ENCODE measurements at places on chromosomes 5 and 9. TPM values are rescaled to one million over a fixed set of nuclear protein-coding genes. Genes with fewer than 3 reads are reported as not detected.

DNA sequence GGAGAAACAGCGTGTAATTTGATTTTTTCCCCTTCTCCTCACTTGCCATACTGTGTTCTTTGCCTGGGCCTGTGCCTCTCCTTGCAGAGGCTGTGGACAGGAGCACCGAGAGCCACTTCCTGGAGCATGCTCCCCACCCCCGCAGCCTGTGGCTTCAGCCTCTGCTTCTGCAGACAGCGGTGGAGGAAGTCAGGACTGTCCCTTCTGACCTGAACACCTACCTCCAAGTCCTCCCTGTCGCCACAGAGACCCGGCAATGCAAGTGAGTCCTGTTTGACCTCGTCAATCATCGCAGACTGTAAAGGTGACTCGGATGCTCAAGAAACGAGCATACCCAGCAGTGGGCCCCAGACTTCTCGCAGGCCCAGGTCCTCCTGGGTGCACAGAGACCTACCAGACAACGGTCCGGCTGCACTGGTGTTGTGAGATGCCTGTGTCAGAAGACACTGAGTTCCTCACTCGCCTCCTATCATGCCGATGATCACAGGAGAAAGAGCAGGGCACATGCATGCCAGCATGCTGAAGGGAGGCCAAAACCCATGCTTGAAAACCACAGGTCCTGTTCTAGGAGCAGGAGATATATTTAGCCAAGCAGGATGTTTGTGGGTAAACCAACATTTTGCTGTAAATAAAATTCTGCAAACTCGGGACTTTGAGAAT lies 198.8 kb downstream of the AUH start:
- peak; percentile 61 for DNase-seq

DNA sequence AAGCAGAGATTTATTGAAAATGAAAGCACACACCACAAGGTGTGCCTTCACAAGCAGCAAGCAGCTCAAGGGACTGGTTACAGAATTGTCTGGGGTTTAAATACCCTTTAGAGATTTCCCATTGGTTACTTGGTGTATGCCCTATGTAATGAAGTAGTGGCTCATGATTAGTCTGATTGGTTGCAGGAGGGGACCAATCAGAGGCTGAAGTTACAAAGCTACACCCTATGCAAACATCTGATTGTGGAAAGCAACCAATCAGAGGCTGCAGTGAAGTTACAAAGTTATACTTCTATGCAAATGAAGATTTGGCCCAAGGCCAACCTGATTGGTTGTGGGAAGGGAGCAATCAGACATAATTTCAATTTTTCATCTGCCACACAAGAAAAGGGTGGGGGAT lies 119.9 kb downstream of the C9orf152 start:
- DNase-seq = peak; percentile 14

Gene NUTM2G
- not detected for total RNA-seq

Gene IFNA7
- total RNA-seq = not detected

Data from activated CD4-positive, alpha-beta T cell treated with anti-CD3 and anti-CD28 coated beads, Interleukin-2, amount 10 ng/mL, durations not matched to agents 7 days and 5 days (primary cell).